ENCODE measurements at places on chromosomes 4 and X. TPM values are rescaled to one million over a fixed set of nuclear protein-coding genes. Genes with fewer than 3 reads are reported as not detected.

IRS4 gene
- not detected for total RNA-seq

TBL1X gene
- 33.3 TPM for total RNA-seq

DAPP1 gene
- 0.78 TPM for total RNA-seq

DCAF4L1 gene
- total RNA-seq = 0.13 TPM

UPF3B gene
- 2.9 TPM for total RNA-seq

DNA sequence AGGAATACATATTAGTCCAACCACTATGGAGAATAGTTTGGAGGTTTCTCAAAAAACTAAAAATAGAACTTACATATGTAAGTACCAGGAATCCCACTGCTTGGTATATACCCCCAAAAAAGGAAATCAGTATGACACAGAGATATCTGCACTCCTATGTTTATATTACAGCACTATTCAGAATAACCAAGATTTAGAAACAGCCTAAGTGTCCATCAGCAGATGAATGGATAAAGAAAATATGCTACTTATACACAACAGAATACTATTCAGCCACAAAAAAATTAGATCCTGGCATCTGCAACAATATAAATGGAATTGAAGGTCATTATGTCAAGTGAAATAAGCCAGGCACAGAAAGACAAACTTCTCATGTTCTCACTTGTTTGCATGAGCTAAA, 27.5 kb upstream of the ABCG2 start:
- DNase-seq = no peak

- DNase-seq = no peak
These were observed 639.0 kb downstream of the BCOR start for GRCh38 chrX:39458779-39459178.

DNA sequence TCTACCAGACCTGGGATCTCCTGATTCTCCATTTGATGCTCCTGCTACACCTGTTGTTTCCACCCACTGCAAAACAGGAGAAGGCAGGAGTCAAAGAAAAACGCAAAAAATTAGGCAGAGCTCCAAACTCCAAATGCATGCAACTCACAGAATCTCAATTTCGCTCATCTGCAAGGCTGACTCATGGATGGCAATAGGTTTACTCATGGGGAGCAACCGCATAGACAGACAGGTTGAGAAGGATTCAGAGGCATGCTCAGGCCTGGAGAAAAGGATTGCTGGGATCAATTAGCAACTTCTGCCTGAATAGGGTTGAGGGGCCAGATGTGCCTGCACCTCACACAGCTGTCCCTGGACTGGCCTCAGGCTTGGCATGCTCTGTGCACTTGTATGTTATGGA, 231.0 kb downstream of the LDB2 start:
- no peak for DNase-seq

DNA sequence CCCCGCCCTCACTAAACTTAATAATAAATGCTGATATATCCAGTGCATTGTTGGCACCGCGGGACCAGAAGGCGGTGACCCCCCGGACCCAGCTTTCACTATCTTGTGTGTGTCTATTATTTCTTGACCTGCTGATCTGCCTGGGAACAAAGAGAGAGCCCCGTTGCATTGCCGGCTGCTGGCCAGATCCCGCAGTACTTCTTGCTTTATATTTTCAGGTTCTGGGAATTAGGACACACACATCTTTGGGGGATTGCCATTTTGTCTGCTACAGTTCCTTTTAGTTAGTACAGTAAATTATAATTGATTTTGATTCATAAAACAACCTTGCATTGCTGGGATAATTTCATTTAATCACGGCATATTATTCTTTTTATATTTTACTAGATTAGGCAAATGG, 2.2 kb upstream of the RTL8B start:
- no peak for DNase-seq

- no peak for DNase-seq
These were observed 133.6 kb upstream of the S100G start for GRCh38 chrX:16516232-16516876.

DNA sequence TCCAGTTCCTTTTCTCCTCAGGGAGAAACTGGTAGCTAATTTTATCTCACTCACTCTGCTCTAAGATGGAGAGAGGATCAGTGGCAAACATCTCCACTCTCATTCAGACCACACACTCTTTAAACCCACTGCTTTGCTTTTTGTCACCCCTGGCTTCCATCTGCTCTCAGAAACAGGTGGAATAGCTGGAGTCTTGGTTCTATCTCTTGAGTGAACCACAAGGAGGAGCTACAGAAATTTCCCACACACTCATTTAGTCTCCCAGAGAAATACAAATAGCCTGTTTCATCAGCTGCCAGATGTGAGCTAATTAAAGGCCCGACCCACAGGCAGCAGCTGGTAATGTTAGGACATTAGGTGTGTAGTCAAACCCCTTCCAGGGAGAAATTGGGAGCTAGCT, 96.6 kb downstream of the STPG2 start:
- no peak for DNase-seq

DNA sequence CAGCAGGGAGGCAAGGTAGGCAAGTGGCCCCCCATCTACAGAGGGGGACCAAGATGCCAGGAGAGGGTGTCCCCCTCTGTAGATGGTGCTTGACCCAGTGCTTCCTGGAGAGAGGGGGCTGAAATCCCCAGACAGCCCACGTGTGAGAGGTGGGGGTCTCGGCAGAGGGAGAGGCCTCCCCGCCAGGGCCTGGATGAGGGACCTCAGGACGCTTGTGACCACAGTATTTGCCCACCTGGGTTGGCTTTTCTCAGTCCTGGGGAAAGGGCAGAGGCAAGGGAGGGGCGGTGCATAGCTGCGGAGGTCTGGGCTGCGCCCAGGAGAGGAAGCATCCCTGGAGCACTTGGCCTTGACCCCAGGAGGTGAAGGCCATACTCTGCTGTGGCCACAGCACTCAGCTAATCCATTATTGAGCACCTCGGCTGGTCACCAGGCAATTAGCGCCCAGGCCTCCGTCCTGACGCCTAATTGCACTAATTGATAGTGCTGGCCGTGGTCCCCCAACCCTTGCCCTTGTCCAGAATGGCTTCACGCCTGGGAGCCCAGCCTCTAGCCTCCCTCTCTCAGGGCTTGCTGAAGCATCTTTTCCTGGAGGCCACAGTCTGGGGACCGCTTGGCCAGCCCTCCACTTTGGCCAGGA, 30.7 kb downstream of the HMX1 start:
- no peak for DNase-seq

- DNase-seq = no peak
These were observed 168.9 kb downstream of the CBR4 start for GRCh38 chr4:168841000-168841671.

DNA sequence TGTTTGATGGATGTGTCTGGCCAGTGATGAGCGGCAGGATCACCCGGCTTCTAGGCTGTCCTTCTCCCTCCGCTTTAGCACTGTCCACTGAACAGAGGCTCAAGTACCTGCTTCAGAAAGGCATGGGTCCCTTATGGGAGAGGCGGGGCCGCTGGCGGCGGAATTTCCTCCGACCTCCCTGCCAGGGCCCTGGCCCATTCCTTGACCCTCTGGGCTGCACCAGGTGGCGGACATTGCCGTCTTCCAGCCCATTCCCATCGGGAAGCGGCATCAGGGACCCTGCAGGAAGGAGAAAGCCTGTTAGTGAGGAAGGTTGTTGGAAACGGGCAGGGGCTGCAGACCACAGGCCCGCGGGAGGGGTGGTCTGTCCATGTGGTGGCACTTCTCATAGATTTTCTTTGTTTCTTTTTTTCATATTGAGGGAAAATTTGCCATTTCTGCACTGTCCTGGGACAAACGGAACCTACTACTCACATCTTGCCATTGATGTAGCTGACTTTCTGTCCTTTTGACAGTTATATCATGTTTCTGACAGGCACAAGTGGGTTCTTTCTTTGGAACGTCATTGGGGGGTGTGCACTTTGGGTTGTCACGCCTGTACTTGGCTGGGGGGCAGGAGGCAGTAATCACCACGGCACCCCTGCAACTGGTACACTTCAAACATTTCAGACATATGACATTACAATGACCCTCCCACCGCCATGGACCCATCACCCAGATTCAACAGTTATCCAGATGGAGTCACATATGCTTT, 6.1 kb downstream of the APLN start:
- DNase-seq = no peak

- DNase-seq = no peak
These were observed 124.0 kb downstream of the PTPN13 start for GRCh38 chr4:86718152-86718551.

DNA sequence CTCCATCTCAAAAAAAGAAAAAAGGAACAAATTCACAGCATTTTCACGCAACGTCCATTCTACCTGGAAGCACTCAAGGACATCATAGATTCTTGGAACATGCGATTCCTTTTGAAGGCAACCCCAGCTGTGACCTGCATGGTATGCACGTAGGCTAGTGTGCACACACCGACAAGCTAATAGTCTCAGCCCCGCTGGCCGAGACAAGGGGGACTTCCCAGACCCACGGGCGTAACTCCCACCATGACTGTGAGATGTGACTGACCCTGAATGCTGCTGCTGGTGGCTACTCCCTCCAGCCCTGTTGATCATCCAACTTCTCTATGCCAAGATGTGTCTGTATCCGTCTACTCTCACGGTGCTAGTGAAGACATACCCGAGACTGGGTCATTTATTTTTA, 78.3 kb downstream of the CRLF2 start:
- no peak for DNase-seq

DNA sequence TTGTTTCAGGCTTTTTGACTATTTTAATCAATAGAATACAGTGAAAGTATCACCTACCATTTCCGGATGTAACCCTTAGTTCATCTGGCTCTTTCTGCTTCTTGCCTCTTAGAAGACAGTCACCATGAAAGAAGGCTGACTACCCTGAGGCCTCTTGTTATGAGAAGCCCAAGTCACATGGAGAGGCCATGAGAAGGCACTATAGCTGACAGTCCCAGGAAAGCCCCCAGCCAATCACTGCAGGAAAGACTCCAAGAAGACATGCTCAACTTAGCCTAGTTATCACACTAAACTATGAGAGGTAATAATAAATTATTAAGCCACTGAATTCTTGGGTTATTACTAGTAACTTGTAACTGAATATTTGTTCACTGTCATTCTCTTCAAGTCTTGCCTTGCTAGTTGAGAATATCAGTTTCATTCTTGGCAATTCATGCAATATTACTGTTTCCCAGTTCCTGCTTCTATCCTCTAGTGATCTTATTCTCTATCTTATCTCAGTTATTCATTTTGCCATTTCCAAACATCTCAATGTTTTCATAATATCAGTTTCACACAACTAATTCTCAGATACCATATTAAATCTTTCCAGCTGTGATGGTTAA, 57.1 kb upstream of the GUCY1A1 start:
- DNase-seq = no peak

- peak; percentile 94 for DNase-seq
These were observed at the start of gene FAM3A for GRCh38 chrX:154515966-154516655. Gene FAM3A (minus strand): TSS chrX:154516232. CDS start chrX:154515772, 460 bp downstream.

DNA sequence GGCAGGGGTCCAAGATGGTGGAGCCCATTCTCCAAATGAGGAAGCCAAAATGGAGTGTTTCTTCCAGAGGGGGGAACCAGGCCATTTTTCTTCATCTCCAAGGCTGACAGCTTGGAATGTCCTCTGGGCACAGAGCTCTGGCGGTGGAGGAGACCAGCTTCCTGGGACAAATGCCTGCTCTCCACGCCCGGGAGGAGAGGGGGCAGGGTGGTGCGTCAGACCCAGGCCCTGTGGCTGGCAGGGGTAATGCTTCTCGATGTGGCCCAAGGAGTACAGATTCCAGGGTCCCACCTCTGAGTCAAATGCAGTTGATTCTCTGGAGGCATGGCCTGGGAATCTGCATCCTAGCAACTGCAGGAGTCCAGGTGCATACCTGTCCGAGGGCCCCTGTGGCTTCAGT, 44.6 kb upstream of the ADRA2C start:
- DNase-seq = no peak
